CD4-positive, alpha-beta T cell treated with Interleukin-6 for 4 hours (primary cell): ENCODE measurements at places on chromosomes 5 and 9.

GRCh38 chr9:79912318-79913070, 340.7 kb downstream of the TLE4 start:
- DNase-seq, result no peak

GRCh38 chr9:22079873-22080341, 70.8 kb upstream of the CDKN2B start:
- DNase-seq, result peak; percentile 27

- DNase-seq, result no peak
Measured at GRCh38 chr5:180034564-180034963, 37.0 kb downstream of the RNF130 start.

DNA sequence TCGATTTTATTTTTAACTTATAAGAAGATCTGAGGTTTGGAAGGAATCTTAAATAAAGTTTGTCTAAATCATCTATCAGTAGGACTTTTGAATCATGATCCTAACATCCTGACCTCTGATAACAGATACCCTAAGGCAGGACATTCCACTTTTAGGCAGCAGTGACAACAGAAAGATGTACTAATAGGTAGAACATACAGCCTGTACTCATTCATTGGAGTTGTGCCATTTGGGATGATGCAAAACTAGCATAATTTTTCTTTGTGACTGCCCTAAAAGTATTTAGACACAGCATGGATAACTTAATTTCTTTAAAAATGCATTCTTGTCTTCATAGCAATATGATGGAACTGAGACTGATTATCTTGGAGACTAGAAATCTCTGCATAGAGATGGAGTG, 39.7 kb downstream of the CDC42SE2 start:
- DNase-seq, result no peak

GRCh38 chr5:16539169-16539666, 73.6 kb upstream of the ZNF622 start:
- no peak for DNase-seq

DNA sequence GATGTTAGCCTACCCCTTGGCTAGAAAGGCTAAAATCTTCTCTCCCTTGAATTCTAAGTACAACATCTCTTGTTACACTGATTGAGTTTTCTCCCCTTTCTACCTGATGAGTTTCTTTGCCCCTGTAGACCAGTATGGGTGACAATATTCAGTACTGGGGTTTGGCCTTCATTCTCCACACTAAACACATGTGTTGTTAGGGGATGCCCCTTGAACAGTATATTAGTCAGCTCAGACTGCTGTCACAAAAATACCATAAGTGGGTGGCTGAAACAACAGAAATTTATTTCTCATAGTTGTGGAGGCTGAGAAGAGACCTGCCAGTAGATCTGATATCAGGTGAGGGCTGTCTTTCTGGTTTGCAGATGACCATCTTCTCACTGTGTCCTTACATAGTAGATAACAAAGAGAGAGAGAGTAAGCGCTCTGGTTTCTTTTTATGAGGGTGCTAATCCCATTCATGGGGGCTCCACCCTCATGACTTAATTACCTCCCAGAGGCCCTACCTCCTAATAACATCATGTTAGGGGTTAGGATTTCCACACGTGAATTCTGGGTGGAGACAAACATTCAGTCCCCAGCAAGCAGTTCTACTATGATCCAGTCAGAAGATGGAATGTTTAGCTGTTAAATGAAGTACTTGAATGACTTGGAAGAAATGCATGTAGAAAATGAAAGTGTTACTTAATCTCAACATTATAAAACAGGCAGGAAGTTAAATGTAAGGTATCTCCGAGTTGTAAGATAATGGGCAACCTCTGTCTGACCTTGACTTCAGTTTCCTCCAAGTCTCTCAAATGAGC, 17.5 kb downstream of the VLDLR start:
- no peak for DNase-seq

GRCh38 chr5:61965490-61965889, 340.5 kb upstream of the KIF2A start:
- no peak for DNase-seq

GRCh38 chr9:118732998-118733397, 636.2 kb downstream of the BRINP1 start:
- no peak for DNase-seq

GRCh38 chr5:150155258-150156026, at the start of gene PDGFRB:
Gene PDGFRB, minus strand, starts transcription at chr5:150155845. Its CDS starts 18,798 bp downstream, at chr5:150137047.
- peak; percentile 38 for DNase-seq

DNA sequence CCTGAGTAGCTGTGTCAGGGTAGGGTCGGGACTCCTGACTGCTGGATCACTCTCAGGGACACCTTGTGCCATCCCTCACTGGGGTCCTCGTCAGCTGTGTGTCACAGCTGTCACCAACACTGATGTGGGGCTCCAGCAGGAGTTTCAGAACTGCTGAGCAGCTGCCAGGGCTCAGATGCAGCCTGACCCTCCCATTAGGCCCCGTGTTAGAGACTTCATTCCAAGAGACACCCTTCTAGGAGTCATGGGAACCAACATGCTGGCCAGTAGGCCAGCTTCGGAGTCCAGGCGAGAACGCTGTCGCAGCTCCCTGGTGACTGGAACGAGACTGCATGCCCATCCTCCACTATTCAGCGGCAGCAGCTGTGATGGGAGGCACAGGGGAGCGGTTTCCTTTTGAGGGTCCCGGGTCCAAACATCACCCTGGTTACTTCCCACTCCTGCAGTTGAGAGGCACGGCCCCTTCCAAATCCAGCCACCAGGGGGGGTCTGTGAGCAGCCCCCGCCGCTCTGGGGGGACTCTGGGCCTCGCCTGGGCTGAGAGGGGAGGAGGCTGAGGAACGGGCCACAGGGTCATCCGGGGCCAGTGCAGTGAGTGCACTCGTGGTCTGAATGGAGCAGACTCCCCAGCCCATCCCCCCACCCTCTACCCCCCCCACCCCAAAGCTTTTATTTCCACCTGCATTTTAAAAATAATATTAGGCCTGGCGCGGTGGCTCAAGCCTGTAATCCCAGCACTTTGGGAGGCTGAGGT, 12.6 kb upstream of the TCF7 start:
- peak; percentile 80 for DNase-seq

- DNase-seq, result no peak
Measured at GRCh38 chr5:171801839-171802238, 16.2 kb downstream of the SMIM23 start.

DNA sequence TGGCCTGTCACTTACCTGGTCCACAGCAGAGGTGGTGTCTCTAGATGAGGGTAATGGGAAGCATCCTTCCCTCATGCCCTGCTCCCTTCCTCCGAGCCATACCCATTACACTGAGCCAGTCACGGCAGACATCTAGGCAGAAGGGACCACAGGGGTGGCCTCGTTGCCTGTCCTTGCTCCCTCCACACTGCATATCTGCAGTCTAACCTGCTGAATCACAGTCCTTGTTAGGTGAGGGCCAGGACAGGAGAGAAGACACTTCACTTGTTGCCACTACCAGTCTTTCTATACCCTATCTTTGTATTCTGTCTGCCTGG, 18.4 kb upstream of the SPINK4 start:
- no peak for DNase-seq

GRCh38 chr5:74201334-74202081, 439.0 kb downstream of the ENC1 start:
- DNase-seq, result no peak

DNA sequence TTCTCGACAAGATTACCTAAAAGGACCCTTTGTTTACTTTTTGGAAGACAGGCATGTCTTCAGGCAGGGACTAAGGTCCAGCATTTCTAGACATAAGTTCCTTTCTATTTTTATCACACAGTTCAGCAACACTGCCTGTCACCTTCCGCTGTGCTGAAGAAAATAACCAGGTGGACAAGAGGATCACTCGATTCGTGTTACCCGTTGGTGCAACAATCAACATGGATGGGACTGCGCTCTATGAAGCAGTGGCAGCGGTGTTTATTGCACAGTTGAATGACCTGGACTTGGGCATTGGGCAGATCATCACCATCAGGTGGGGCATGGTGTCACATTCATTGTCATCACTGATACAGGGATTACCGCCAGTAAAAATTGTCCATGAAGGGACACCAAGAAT, 85.6 kb upstream of the PLPP6 start:
- DNase-seq, result no peak

DNA sequence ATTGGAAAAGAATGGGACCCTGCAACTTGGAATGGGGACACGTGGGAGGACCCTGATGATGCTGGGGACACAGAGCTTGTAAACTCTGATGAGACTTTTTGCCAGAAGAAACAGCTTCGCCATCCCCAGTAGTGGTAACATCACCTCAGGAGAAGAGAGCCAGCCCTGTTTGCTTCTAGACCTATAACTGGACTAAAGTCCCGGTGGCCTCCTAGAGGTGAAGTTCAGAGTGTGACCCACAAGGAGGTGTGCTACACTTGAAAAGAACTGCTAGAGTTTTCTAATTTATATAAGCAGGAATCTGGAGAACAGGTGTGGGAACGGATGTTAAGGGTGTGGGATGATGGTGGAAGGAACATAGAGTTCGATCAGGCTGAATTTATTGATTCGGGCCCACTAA, 19.8 kb downstream of the NSA2 start:
- no peak for DNase-seq

DNA sequence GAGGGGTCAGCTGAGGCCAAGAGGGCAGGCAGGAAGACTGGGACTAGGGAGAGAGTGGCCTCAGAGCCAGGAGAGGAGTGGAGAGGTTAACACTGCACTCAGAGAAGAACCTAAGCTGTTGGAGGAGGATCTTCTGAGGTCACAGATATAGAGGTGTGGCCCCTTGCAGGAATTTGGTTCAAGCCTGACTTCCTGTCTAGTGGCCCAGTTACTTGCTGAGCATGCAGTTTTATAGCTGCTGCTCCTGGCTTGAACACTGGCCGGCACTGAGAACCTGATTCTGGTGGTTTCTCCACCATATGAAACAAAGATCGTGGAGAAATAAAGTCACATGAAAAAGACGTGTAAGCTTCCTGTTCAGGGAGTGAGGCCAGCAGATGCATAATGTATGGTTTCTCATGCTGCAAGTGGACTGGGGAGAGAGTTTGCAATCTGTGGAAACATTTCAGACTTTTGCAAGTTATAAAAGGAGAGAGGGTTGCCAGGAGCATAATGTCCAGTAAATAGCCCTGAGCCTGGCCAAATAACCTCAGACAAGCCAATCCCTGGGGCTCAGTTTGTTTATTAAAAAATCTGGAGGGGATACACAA, 82.6 kb downstream of the GALNT10 start:
- DNase-seq, result no peak

DNA sequence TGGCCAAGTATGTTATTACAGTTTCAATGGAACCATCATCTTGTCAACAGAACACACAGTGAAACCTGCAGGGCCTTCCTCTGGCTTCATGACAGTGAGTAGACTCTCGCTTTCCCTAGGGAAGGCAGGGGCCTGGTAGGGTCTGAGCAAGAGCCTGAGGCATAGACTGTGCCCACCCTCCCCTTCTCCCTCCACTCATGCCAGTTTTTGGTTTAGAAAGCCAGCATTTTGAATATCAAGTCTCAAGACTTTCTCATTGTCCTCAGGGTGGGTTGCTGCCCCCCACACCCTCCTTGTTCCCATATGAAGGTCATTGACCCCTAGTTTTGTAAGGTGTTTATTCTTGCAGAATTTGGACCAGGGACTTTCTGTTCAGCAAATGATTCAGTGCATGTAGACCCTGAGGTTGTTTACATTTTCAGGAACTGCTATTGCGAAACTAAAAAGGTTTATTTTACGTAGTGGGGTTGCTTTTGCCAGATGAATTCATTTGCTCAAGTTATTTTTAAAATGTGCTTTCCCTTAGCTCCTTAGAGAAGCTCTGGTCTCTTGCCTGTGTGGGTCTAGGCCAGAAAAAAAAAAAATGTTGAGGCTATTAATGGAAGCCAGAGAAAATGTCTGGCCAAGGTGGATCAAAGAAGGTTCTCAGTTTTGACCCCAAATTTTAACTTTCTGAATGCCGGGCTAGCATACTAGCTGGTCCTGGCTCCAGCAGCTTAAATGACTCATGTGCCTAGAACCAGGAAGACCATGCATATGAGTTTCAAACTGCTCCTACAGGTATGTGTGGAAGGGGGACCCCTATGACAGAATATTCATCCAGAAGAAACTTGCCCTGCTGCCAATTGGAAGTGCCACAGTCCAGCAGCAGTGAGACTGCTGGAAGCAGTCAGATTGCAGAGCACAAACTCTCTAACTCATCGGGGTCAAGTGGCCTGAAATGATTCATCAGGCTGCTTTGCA, 10.1 kb upstream of the MOB3B start:
- DNase-seq, result no peak
